Forelimb muscle (tissue), 1 donor: ENCODE measurements at places on chromosomes 12 and 14. TPM values are rescaled to one million over a fixed set of nuclear protein-coding genes. Genes with fewer than 3 reads are reported as not detected.

DNA sequence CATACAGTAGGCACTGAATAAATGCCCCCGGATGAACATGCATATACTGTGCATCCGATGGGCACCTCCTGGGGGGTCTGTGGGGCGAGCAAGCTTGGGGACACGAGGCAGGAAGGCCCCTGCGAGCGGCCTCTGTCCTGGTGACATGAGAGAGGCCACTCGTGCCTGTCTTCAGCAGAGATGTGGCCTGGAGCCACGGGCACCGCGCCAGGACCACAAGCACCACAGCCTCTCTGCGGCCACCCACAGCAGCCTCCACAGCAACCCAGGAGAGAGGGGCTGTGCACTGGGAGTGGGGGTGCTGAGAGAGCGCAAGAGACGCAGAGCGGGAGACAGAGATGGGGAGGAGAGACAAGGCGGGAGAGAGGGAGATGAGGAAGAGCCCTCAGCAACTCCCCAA lies 118.5 kb downstream of the RFLNA start:
- no peak for DNase-seq

DNA sequence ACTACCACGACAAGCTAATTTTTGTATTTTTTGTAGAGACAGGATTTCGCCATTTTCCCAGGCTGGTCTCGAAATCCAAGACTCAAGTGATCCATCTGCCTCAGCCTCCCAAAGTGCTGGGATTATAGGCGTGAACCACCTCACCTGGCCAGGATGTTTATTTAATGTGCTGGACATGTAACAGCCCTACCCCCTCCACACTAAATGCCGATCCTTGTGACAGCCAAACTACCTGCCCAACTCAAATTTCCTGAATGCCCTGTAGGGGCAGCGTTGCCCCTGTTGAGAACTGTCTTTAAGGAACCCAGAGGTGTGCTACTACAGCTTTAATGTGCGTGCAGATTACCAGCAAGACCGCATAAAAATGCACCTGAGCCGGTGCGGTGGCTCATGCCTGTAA lies 48.1 kb downstream of the KCNK13 start:
- DNase-seq: no peak

DNA sequence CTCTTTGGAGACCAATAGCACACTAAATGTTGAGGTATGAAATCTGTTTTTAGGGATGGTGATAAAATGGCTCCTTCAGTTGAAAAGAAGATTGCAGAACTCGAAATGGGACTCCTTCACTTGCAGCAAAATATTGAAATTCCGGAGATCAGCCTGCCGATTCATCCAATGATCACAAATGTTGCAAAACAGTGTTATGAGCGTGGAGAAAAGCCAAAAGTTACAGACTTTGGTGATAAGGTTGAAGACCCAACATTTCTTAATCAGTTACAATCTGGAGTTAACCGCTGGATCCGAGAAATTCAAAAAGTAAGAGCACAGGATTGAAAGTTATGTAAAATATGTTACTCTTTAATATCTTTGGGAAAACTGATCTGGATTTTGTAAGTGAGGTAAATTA lies 15.3 kb downstream of the DYNC1H1 start:
- no peak for DNase-seq

GSC gene
- polyA plus RNA-seq: 0.33 TPM

CPNE6 gene
- not detected for polyA plus RNA-seq

PALS1 gene
- 12.7 TPM for polyA plus RNA-seq

MGAT4C gene
- 0.37 TPM for polyA plus RNA-seq

- DNase-seq: no peak
These were observed 254.4 kb downstream of the SLC16A7 start for GRCh38 chr12:59850268-59850667.

GRCh38 chr12:111101003-111101402 lies 180.6 kb upstream of the MYL2 start:
- no peak for DNase-seq

VPS33A gene
- polyA plus RNA-seq: 13.4 TPM

OR4N2 gene
- not detected for polyA plus RNA-seq

DNA sequence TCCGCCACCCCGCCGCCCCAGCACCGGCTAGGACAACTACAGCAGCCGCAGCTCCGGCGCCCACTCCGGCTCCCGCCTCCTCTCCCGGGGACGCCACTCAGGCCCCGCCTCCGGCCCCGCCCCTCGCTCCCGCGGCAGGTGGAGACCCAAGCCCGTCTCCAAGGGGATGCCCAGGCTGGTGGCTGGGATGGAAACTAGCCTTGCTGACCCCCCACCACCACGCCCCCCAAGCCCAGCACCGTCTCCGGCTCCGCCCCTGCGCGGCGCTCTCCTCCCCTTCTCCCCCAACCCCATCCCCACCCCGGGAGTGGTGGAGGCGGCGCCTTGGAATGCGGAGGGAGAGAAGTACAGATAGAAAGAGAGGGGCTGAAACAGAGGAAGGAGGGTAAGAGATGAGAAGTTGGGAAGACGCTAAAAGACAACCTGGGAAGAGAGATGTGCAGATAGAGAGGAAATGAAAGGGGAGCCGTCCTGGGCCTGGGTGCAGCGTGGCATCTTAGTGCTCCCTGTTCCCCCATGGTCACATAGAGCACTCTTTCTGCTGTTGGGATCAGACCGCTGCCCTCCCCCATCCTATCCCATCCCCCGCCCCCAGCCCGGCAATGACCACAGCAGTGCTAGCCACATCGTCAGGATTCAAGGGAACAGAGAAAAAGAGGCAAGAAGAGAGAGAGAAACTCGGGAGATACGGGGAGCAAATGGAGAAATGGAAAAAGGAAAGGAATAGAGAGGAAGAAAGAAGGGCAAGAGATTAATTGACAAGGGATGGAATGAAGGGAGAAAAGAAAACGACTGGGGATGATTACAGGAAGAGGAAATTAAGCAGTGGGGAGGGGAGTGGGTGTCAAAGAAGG lies at the start of gene ITGA7:
Gene ITGA7 (minus strand): TSS at position 64 of the 854 bp plus-strand sequence. CDS start 222 bp downstream, outside the sequence.
- DNase-seq: no peak

- DNase-seq: no peak
These were observed 13.3 kb downstream of the RNASE3 start for GRCh38 chr14:20904393-20905029.

MYF5 gene
- polyA plus RNA-seq: 25.0 TPM

HNF1A gene
- not detected for polyA plus RNA-seq

GRCh38 chr12:75850721-75851462 lies 180.7 kb downstream of the PHLDA1 start:
- DNase-seq: no peak

DNA sequence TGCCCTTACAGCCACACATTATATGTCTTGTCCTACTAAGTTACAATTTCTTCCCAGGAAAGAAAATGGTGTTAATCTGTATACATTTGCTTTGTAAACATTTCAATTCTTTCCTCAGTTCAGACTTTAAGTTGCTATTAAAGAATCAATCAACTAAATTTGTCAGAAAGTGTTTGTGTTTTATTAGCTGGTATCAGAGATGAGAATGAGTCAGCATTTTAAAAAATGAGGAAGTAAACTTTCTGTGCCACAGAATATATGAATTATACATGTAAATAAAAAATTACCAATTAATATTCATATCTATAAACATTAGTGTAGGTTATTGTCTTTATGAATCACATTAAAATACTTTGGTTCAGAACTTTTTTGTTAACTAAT lies 82.0 kb downstream of the LMO3 start:
- DNase-seq: no peak
